ENCODE measurements at places on chromosomes 7 and 10.

DNA sequence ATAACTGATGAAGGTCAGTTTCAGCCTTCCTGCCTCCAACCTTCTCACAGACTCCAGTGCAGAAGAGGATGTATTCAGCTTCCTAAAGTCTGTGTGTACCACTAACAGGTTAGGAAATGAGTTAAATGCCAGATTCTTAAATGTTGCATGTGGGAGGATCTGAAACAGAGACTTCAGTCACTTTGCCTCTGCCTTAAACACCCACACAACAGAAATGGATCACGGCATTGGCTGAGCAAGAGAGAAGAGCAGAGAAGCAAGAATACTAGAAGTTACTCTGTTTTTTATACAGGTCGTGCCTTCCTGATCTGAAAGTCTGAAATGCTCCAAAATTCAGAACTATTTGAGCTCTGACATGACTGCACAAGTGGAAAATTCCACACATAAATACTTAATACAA is 98.9 kb upstream of the ARHGAP21 start:
- peak; percentile 44 for DNase-seq

GRCh38 chr7:102064361-102065025 is 222.2 kb upstream of the SH2B2 start:
- no peak for DNase-seq

DNA sequence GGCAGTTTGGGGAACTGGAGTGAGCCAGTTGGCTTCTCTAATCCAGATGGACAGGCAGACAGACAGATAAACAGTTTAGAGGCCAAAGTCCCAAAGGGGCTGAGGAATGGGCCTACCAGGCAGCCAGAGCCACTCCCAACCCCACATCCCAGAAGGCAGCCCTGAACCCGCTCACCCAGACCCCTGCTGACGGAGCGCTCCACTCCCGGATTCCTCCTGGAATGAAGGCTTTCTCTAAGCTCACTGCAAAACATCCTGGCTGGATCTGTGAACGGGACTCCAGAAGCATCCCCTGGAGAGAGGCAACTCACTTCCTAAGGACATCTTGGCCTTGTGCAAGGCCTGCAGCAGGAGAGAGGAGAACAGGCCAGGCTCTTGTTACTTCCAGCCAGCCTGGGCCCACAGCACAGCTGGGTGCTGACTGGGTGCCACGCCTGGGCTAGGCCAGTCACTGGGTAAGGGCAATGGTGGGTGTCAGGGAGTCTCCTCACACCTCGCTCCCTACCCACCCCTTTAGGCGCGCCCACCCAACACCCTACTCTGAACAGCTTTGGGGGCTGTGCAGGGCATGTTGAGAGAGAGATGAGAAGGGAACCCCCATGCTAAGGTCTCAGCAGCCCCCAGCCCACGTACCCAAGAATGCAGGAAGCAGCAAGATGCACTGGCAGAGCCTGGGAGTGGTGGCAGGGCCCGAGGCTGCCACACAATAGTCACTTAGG is 168.6 kb upstream of the ZMIZ1 start:
- DNase-seq: no peak

DNA sequence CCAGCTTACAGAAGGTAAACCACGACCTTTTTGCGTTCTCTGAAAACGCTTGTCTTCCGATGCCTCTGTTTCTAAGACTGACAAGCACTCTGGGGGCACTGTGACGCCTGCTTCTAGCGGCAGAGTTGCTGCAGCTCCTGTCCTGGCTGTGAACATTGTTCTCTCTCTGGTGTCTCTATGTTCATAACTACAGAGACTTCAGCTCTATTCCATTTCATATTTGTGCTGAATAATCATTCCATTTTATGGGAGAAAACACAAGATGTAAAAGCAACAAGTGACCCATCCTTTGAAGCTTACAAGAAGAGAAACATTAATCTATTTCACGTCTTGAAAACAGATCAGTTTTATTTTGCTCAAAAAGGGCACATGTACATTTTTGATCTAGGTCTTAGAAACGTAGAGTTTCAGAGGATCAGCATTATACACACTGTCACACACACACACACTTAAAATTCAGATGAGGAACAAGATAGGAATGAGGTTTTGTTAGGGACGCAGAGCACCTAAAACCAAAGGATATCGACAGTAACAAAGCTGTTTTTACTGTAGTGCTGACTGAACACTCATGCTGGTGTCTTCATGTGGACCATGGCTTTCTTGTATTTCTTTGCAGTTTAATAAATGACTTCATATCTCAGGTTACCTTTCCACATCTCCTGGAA is 3.0 kb downstream of the IKZF1 start:
- peak; percentile 76 for DNase-seq

GRCh38 chr10:102718220-102718619 is 3.8 kb downstream of the SFXN2 start:
- DNase-seq: no peak

- DNase-seq: no peak
These were observed 1.7 kb upstream of the ZNF853 start for GRCh38 chr7:6613706-6614105.

GRCh38 chr7:66571568-66571967 is 57.1 kb upstream of the KCTD7 start:
- DNase-seq: no peak

DNA sequence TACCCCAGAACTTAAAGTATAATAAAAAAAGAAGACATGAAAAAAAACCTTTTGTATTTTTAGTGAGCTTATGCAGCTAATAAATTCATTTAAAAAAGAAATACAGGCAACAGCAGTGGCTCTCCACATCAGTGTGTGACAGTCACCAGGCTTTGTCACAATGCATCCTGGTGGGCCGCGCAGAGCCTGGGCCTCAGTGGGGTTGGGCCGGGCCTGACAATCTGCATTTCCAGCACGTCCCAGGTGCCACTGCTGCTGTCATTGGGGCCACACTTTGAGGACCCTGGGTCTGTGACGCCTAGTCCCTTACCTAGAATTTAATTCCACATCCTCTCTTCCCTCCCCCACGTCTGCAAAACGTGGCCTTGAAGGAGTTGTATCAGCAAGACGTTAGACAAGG is 284.5 kb downstream of the ADARB2 start:
- DNase-seq: no peak

- no peak for DNase-seq
These were observed 107.9 kb downstream of the KAT6B start for GRCh38 chr10:74934100-74934812.

- no peak for DNase-seq
These were observed 152.0 kb upstream of the SLC13A1 start for GRCh38 chr7:123351516-123352505.

DNA sequence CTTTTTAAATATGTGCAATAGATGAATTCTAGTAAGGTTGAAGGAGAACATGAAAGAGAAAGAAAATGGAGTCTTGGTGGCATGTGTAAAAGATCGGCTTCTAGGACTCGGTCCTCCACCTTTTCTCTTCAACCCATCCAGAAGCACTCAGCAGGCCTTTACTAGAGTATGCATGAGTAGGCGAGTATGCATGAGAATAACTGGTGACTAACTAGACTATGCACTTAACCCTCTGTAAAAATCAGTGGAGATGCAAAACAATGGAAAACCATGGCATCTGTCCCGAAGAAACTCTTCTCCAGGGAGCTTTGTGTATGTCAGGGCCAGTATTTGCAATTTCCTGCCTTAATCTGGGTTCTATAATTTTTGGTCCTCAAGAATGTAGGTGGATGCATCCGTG is 40.0 kb upstream of the GRB10 start:
- DNase-seq: no peak

DNA sequence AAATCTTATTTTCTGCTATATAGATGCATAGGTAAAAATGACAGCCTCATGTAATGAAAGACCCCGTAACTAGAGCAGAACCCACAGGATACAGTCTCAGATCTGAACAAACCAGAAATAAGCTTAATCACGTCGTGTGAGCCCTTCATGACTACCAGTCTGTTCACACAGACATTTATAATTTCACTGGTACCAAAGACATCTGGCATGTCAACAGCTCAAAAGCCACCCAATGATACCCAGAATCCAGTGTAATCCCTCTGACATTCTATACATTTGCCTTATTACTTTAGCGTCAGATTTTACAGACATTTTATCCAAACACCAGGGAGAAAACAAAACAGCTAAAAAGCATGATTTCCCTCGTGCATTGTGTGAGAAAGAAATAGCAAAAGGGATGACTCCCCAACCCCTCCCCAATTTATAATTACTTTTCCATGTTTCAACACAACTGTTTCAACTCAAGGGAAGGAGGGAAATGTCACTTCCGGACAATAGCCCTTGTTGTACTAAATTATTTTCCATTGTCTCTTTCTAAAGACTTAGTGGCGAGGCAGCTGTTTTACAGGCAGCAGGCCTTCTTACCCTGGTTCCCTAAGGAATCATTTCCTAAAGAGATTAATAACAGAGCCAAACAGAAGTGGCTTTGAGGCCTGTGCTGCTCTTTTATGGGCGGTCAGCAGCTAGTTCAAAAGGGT is 33.2 kb downstream of the DOCK4 start:
- DNase-seq: no peak

DNA sequence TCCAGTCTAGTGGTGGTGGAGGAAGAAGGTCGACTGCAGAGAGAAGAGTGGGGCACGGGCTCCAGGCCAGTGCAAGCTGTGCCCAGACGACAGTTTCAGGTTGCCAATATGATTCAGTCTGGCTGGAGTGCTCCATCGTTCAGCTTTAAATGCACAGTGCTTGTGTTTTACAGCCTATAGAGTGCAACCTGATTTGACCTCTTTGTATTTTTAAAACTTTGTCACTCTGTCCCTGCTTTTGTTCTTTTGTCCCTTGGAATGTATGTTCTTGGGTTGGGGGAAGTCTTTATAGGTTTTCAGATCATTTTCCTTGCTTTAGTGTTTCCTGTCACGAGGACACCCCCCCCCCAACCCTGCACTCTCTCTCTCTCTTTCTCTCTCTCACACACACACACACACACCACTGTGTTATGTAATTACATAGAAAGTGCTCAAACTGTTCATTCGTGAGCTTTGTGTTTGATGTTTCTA is 198.0 kb downstream of the CAMK1D start:
- DNase-seq: no peak

GRCh38 chr10:4758256-4758655 is 67.8 kb upstream of the AKR1E2 start:
- DNase-seq: no peak

- DNase-seq: no peak
These were observed 156.5 kb upstream of the ITGB1 start for GRCh38 chr10:33114451-33114952.

DNA sequence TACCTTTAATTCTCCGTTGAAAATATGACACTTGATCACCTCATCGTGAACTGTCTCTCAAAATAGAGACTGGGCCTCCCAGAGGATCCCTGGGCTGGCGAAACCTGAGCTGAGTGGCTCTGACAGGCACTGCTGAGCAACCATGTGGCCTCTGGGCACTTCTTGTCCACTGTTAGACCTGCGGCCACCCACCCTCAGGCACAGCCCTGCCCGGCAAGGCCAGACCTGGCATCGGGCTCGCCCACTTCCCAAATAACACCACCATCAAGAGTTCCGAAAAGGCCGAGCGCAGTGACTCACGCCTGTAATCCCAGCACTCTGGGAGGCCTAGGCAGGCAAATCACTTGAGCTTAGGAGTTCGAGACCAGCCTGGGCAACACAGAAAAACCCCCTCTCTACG is 82.5 kb downstream of the COBL start:
- DNase-seq: no peak

- DNase-seq: no peak
These were observed 24.6 kb upstream of the BET1 start for GRCh38 chr7:94028768-94029167.

- no peak for DNase-seq
These were observed 13.7 kb upstream of the ANKRD22 start for GRCh38 chr10:88865281-88865876.

DNA sequence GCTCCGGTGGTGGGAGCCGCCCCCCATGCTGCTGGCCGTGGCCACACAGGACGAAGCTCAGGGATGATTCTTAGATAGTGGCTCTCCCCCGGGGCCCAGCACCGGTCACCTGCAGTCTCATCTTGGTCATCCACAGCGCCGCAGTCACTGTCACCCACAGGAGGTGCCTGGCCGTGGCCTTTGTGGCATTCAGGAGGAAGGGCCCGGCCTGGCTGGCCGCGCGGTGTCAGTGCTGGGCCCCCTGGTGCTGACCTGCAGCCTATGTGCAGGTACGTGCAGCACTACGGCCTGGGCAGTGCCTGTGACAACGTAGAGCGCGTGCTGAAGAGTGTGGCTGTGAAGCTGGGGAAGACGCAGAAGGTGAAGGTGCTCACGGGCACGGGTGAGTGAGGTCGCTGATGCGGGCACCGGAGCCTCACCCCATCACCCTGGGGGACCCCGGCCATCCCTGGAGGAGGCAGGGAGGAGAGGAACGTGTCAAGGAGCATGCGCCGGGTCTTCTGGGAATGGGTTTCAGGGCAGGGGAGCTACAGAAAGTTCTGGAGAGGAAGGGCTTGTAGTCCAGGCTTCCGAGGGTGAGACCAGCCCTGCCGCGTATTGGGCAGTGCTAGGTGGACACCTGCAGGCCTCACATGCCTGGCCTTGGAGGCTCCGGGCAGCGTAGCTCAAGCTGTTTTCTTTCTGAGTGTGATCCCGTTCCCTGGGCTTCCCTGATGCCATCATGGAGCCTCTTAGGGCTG is 5.0 kb downstream of the SPRN start:
- no peak for DNase-seq

DNA sequence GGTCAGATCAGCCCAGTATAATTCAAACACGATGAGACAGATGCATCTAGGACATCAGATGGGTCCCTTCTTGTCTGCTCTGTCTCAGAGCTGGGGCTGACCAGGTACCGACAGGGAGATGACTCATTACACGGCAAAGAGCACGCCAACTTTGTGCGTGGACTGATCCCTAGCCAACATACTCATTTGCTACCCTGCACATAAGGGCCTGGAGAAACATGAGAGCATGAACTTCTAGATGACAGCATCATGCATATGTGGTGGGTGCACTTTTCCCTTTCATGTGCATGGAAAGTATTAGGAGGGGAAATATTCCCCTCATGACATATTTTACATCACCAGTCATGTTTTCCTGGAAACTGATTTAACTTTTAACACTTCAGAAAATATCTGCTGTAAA is 35.1 kb upstream of the NPVF start:
- no peak for DNase-seq

DNA sequence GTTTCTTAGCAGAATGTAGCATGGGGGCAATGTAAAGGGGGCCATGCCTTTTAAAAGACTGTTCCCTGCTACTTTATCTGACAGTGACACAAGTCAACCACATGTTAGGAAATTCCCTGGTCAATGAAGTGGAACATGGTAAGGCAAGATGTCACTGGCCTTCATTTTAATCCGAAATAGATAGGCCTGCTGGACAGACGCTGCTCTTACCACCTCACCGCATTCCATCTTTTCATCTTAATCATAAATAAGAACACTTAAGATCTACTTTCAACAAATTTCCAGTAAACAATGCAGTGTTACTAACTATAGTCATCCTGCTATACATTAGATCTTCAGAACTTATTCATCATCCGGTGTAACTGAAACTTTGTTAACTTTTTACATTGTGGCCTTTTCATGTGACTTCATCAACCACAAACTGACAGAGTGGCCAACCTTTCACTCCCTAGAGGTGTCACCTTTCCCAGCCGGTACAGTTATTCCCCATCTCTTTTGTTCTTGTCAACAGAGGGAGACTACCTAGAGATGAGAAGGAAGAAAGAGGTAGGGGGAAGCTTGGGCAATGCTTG is 15.6 kb downstream of the ASB4 start:
- peak; percentile 18 for DNase-seq

GRCh38 chr10:35726846-35727245 is 84.8 kb upstream of the FZD8 start:
- DNase-seq: no peak

- DNase-seq: no peak
These were observed 100.5 kb downstream of the ADRA2A start for GRCh38 chr10:111177379-111177778.

All from stimulated activated CD4-positive, alpha-beta T cell treated with anti-CD3 and anti-CD28 coated beads, Interleukin-1b, Interleukin-23, amount 100 ng/mL, for 48 hours (primary cell).